ENCODE measurements at places on chromosomes 2 and 18. TPM values are rescaled to one million over a fixed set of nuclear protein-coding genes. Genes with fewer than 3 reads are reported as not detected.

Gene ARHGEF33
- 1.1 TPM for total RNA-seq

Gene MAP3K19
- total RNA-seq, result not detected

Gene NTSR2
- total RNA-seq, result not detected

Gene PROKR1
- 0.05 TPM for total RNA-seq

Gene HNMT
- 68.3 TPM for total RNA-seq

Gene ATOH8
- 16.6 TPM for total RNA-seq

Gene SCG2
- total RNA-seq, result 5.4 TPM

GRCh38 chr18:37378336-37379010 lies 187.1 kb downstream of the CELF4 start:
- DNase-seq, result no peak

- DNase-seq, result no peak
These were observed at the start of gene UGT1A6 for GRCh38 chr2:233692648-233693047. Gene UGT1A6 (plus strand): TSS chr2:233692890. CDS start chr2:233693005, 115 bp downstream.

- no peak for DNase-seq
These were observed 12.8 kb upstream of the HPCAL1 start for GRCh38 chr2:10289891-10290290.

DNA sequence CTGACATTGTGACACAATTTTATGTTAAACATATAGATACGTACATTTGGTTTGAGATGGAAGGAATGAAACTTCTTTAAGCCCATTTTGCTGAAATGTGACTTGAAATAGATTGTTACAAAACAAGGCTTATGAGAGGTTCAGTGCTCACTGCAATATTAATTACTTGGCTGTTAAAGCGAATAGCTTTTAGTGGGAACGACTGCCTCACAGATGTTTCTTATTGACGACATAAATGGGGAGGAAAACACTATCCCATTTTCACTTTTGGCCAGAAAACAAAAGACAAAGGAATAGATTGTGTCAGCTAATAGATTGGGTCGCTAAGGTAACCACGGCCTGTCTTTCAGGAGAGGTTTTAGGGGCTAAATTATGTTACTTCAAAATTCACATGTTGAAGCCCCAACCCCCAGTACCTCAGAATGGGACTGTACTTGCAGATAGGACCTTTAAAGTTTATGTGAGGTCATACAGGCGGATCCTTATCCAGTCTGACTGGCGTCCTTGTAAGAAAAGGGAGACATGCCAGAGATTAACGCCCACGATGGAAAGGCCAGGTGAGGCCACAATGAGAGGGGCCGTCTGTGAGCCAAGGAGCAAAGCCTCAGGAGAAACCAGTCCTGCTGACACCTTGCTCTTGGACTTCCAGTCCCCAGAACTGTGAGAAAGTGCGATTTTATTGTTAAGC lies 10.8 kb downstream of the INPP1 start:
- DNase-seq, result no peak

DNA sequence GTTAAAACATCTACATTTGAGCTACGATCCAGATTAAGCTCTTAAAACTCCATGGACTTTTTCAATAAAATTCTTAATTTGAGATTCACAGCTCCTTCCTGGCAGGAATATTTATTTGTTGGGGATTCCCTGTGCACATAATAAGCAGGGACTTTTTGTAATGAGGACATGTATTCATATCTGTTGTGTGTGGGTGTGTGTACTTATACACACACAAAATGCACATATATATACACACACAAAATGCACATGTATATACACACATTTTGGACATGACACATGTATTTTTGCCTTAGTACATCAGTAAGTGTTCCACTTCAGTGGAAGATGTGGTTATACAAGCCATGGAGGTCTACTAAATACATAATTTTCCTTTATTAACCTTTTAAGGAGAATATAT lies 1131.1 kb upstream of the CDH2 start:
- no peak for DNase-seq

GRCh38 chr2:113278742-113279139 lies at the start of gene PAX8:
Gene PAX8 (minus strand): TSS chr2:113278921. CDS start chr2:113278394, 527 bp downstream.
- peak; percentile 68 for DNase-seq

DNA sequence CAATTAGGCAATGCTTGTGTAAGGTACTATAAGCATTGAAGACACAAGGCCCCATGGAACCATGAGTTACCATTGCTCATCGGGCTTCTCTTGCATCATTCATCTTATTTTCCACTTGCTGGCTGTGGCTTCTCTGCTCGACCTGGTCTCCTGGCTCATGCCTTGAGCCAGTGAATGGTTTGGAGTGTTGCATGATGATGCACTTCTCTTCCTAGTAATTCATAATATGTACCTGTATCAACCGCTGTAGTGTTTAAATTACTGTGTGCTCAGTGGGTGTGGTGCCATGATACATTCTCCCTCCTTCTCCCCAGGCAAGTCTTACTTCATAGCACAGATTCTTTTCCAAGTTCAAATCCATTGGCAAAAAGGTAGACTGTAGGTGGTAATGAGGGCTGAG lies 66.8 kb downstream of the ABCA12 start:
- DNase-seq, result no peak

DNA sequence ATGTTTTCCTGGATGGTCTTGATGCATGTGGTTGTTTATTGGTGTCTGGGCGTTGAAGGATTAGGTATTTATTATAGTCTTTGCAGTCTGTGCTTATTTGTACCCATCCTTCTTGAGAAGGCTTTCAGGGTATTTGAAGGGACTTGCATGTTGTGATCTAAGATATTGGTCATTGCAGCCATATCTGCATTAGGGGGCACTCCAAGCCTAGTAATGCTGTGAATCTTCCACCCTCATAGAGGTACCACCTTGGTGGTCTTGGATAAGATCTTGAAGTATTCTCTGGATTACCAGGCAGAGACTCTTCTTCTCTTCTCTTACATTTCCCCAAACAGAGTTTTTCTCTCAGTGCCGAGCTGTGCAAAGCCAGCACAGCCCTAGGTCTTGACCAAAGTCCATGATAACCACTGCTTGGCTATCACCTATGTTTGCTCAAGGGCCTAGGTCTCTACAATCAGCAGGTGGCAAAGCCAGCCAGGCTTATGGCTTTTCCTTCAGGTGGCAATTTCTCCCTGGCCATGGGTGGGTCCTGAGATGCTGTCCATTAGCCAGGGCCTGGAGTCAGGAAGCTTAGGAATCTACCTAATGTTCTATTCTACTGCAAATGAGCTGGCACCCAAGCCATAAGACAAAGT lies 15.4 kb upstream of the PPP1R1C start:
- DNase-seq, result no peak

DNA sequence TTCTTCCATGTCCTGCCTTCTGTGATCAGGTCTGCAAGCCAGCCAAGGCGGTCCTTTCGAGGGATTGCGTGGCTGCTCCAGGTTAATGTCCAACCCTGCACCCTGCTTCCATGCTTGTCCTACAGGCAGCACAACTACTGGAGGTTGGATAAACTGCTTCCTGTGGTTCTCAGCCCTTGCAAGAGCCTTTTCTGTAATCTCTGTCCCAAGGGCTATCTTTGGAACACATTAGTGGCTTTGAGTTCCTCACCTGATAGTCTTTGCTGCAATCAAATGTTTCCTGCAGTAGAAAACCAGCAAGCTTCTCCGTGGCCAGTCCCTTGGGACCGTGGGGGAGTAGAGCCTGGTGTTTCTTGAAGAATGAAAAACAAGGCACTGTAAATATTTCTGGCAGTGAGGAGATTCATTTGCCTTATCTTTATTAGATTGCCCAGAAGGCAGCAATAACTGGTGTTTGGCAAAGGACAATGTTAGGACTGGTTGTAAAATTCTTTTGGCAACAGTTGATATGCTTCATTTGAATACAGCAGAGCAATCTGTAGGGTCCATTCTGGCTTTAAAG lies 214.4 kb downstream of the FHOD3 start:
- no peak for DNase-seq

- no peak for DNase-seq
These were observed 22.8 kb upstream of the LYPD1 start for GRCh38 chr2:132692816-132693215.

DNA sequence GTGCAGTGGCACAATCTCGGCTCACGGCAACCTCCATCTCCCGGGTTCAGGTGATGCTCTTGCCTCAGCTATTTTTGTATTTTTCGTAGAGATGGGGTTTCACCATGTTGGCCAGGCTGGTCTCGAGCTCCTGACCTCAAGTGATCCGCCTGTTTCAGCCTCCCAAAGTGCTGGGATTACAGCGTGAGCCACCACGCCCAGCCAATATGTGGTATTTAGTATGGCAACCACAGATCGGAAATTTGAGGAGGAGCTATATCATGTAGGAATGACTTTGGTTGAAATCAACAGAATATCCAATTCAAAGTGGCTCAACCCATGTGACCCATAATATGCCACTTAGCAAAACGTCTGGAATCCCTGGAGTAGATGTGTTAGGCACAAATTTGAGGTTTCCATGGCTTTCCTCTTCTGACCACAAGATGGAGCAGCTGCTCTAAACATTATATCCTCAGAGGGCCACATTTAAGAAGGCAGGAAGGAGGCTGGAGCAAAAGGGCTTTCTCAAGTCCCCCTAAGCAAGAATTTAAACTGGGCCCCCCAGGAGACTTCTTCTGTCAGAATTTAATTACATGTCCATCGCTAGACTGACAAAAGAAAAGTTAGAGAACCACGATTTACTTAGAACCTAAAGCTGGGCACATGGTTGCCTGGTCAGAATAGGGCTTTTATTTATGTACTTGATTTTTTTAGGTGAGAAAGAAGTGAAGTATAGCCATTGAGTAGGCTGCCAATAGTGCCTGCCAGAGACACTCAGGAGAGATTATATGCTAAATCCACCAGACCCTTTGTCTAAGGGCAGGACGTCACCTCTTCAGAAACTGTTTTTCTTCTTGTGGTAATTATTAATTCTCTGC lies 49.6 kb upstream of the ITSN2 start:
- no peak for DNase-seq

DNA sequence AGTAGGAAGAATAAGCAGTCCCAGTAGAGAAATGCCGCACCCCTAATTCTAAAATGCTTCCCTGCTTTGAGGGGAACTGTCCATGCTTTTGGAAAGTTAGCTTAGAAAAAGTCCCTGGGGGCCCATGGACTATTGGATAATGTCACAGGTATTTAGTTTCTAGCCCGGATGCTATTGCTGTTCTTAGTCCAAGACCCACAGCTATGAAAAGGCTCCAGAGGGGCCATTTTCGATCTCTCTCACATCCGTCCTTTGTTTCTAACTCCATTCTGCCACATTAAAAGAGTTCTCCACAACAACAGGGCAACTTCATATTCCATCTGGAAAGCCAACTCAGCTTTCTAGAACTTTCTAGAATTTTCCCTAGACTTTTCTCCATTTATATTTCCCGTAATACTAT lies 47.2 kb downstream of the MGAT4A start:
- DNase-seq, result no peak

GRCh38 chr2:192500550-192501200 lies 305.9 kb upstream of the TMEFF2 start:
- no peak for DNase-seq

GRCh38 chr18:39230086-39230803 lies 1664.6 kb upstream of the CELF4 start:
- DNase-seq, result no peak

DNA sequence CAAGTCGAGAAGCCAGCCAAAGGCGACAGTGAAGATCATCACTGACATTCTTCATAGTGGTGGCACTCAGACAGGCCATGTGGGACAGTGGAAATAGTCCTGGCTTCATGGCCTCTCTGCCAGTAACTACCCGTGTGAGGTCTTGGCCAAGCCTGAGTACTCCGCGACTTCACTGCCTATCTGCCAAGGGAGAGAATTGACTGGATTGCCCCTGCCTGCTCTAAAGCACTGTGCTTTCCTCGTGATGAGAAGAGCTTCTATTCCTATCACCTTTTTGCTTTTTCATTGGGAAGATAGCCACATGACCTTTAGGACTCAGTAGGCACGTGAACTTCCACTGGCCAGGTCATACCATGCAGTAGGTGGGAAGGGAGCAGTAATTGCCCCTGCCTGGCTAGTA lies 239.3 kb downstream of the HAUS1 start:
- DNase-seq, result no peak

- DNase-seq, result no peak
These were observed 76.3 kb upstream of the SEC11C start for GRCh38 chr18:59063300-59063906.

DNA sequence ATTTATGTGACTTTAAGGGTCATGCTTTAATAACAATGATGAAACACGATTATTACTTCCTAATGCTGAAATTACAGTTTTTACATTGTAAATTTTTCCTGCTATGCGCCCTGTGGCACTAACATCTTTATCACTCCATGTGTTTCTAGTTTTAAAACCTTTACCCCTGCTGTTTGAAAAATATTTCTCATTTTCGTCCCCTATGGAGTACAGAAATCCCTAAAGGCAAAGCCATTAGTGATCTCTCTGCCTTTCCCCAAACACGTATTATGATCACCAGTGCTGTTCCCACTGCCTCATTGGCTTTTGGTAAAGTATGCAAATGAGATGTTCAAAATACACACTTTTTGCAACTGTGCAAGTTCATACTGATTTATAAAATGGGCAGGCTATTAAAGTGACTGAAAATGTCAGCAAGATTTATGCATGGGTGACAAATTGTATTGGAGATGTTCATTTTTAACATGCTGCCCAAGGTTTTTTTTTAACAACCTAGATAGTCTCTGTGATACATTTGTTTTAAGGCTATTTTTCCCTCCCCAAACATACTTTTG lies 1468.2 kb upstream of the ACVR2A start:
- DNase-seq, result no peak

Data from posterior vena cava (tissue), 2 donors.